ENCODE measurements at places on chromosomes 3 and 15.

DNA sequence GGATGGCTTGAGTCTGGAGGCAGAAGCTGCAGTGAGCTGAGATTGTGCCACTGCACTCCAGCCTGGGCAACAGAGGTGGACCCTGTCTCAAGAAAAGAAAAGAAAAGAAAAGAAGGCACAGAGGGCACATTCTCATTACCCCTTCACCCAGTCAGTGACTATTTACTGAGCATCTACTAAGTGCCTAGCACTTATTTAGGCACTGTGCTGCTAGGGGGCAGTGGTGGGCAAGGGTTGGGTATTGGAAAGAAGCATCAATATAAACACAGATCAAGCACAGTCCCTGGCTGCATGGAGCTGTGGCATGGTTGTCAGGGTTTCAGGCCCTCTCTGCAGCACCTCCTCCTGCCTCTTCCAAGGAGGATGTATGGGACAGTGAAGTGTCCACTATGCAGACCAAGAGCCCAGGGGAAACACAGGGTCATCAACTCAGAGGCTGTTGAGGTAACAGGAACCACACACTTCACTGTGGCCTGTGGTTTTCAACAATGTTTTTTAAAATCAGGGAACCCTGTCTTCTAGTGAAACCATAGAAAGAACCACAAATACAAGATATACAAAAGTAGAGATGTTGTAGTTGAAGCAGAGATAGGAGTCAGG, 138.5 kb downstream of the RAB11A start:
- no peak for DNase-seq

- no peak for DNase-seq
These were observed 307.3 kb upstream of the CTDSPL start for GRCh38 chr3:37554364-37554763.

- DNase-seq, result peak; percentile 66
These were observed 8.2 kb upstream of the C3orf38 start for GRCh38 chr3:88141458-88142083.

DNA sequence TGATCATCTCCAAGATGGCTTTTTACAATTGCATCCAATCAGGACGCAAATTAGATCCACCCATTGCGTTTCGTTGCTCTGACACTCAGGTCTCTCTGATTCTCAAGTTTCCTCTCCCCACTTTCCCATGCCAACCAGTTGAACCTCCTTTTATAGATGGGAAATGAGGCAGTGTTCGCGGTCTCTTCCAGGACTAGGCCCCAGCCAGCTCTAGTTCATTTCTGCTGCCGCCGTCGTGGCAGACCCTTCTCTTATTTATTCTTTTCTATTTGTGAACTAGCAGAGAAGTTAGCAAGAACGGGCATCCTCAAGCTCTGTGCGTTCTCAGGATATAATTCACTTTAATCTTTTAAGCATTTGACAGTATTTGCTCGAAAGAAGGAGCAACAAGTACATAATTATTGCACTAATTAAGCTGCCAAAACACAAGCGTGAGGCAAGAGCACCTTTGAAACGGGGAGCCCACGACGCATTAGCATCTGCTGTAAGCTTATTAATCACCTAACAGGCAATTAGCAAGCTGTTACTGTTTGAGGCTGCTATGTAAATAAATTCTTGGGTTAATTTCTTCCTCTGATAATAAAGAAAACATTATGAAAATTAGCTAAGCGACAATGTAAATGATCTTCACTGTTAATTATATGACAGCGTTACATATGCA, 246.4 kb upstream of the TLE3 start:
- DNase-seq, result no peak

- no peak for DNase-seq
These were observed 158.3 kb upstream of the CGNL1 start for GRCh38 chr15:57217778-57218598.

GRCh38 chr3:22587446-22587845, 615.7 kb upstream of the UBE2E2 start:
- no peak for DNase-seq

GRCh38 chr3:126216416-126216815, 36.0 kb upstream of the ALDH1L1 start:
- no peak for DNase-seq

GRCh38 chr3:168885028-168885427, 778.5 kb downstream of the MECOM start:
- DNase-seq, result no peak

- DNase-seq, result peak; percentile 44
These were observed 198.0 kb upstream of the PFN2 start for GRCh38 chr3:150168698-150169097.

DNA sequence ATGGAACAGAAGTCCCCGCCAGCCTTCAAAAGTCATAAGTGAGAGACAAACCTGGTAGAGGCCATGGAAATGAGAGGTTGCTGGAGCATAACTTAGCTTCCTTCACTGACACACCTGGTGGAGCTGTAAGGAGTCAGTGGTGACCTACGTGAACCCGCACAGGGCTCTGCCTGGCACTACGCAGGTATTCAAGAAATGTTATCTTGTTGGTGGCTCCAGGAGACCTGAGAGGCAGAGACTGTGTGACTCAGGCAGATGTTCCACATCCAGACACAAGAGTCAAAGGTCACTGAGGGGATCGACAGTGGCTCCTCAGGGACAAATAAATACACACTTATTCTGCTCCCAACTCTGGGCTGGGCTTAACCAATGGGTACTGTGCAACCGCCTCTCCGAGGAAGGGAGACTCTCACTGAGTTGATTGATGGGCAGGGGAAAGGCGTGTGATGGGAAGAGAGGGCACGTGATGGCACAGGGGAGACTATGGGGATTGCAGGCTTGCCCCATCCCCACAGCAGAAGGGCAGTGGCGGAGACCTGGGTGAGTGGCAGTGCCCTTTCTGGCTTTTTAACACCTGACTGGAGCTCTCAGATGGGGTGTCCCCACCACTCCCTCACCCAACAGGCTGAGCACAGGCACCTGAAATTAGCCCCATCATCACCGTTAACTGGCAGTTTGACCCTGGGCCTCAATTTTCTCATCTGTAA, 111.7 kb upstream of the SMAD3 start:
- DNase-seq, result no peak

- DNase-seq, result no peak
These were observed 11.2 kb downstream of the CBLB start for GRCh38 chr3:105857601-105858000.

DNA sequence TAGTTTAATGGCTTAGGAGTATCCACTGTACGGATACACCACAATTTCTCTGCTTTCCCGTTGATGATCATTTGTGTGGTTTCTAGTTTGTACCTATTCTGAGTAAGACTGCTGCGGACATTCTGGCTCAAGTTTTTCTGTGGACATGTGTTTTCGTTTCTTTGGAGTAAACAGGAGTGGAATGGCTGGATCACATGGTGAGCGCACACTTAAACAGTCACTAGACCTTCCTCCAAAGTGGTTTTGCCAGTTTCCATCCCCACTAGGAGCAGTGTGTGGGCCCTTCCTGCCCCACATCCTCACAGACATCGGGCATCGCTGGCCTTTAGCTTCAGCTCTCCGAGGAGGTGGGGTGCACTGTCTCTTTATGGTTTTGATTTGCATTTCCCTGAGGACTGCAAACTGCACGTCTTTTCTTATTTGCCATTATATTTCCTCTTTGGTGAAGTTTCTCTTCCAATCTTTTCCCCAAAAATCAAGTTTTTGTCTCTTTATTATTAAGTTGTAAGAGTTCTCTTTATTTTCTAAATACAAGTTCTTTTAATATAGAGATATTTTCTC, 94.1 kb downstream of the VGLL4 start:
- DNase-seq, result peak; percentile 79

DNA sequence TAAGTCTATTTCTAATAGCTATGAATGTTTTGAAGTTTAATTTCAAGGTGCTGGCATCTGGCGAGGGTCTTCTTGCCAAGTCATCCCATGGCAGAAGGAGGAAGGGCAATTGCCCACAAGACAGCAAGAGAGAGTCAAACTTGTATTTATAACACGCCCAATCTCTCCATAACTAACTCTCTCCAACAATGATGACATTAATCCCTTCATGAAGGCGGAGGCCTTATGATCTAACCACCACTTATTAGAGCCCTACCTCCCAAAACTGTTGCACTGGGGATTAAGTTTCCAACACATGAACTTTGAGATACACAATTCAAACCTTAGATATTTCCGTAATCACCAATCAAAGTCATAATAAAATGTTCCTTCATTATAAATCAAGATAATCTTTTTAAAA, 406.9 kb downstream of the CNTN6 start:
- DNase-seq, result no peak

DNA sequence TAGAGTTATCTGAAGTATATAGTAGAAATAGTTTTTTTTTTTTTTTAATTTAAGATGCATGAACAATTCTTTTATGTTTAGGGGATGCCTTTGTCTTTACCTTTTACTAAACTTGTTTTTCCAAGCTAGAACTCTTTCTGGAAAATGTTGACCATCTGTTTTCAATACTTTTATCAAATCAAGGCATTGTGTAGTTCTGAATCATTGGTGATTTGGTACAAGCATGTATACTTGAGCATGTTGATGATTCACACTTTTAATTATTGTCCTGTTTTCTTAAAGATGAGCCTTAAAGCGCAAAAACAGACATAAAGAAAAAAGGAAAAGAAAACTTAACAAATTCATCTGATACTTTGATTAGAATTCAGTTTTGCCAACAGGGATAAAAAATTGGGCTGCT, 28.3 kb downstream of the PDCD6IP start:
- DNase-seq, result peak; percentile 65

DNA sequence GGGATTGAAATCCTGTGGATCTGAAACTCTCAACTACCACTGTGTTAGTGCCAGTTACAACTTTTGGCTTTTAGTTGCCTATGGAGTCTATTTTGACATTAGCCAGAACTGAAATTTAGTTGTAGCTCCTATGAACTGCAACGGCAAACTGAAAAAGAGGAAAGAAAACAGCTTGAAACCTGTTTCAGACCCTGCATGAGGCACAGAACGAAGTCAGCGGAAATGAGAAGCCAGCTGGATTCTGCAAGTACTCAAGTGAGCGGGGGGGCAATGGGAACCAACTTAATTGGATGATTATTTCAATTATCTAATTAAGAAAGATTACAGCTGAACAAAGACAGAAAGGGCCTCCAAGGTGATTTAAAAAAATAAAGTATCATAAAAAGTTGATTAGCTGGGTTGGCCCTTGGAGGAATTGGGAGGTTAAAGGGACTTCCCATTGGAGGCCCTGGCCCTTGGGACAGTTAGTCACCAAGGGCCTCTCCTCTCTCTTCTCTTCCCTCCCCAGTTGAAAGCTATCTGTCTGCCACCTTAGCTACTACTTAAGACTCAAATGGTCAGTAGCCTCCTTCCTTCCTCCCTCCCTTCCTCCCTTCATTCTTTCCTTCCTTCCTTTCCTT, 352.1 kb downstream of the SHQ1 start:
- DNase-seq, result no peak

DNA sequence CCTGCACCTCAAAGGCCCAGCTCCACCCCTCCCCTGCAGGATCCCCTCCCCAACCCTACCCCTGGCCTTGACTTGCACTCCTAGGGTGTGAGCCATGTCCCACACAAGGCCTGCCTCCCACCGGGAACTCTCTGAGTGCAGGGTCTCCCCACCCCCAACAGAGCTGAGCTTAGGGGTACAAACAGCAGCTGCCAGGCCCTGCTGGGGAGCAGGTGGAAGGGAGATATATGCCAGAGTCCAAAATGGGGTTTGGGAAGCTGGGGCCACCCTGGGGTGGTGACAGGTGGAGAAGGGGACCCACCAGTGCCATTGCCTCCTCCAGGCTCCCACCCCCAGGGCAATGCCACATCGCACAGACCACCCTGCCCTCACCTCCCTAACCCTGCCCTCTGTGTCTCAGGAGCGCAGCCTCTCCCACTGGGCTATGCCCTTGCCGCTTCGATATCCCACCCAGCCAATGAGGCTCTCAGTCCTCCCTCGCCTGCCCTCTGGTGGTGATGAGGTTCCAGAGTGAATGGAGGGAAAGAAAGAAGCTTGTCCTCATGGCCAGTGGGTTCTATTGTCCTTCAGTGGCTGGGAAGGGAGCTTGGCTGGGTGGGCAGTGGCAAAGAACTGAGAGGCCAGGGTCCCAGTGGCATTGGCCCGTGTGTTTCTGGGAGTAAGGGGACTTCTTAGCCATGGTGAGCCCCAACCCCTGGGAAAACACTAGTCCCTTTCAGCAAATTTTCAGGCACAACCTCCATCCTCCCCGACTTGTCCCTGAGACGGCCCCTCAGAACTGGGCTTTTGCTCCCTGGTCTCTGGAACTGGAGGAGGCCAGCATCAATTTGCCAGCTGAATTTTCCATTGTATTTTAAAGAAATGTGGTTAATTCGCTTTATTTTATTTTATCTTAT, 46.8 kb downstream of the CYP11A1 start:
- DNase-seq, result peak; percentile 36

- DNase-seq, result no peak
These were observed 160.0 kb downstream of the SQOR start for GRCh38 chr15:45794712-45795439.

GRCh38 chr3:9701006-9701405, 2.6 kb upstream of the CPNE9 start:
- no peak for DNase-seq

DNA sequence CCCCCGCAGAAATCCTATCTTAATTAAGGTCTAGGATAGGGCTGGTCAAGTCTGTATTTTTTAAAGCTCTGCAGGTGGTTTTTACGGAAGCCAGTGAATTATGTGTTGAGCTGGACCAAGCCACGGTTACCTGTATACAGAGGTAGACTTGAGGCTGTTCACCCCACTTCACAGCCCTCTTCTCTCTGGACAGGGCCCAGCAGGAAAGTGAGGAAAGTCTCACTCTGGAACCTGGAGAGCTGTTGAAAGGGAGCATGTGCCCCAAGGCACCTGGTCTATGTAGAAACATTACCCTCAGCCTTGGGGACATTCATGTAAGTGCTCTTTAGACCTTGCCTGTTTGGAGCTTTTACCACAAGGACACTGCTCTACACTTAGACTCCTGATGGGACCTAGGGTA, 6.9 kb downstream of the SEMA5B start:
- no peak for DNase-seq

GRCh38 chr3:174620138-174620537, 239.0 kb upstream of the NAALADL2 start:
- no peak for DNase-seq

DNA sequence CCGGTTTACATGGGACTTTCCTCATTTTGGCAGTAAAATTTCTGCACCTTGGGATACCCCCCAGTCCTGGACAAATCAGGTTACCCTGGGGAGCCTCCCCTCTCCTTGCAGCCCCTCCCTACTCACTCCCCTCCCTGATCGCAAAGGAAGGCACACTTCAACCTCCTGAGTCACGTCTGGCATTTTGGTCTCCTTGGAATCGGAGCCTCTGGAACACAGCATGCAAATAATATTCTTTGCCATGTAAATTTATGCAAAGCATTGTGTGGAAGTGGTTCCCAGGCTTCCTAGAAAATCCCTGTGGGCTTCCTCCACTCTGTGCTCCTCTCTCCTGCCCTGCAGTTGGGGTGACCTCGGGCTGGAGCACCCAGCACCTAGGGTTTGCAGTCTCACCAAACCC, 11.6 kb downstream of the SCN5A start:
- DNase-seq, result no peak

GRCh38 chr3:193737191-193737751, 144.3 kb downstream of the OPA1 start:
- DNase-seq, result no peak

Data from fibroblast of gingiva (primary cell).